MV-4-11 (cell line): ENCODE measurements at places on chromosomes 2 and 18.

DNA sequence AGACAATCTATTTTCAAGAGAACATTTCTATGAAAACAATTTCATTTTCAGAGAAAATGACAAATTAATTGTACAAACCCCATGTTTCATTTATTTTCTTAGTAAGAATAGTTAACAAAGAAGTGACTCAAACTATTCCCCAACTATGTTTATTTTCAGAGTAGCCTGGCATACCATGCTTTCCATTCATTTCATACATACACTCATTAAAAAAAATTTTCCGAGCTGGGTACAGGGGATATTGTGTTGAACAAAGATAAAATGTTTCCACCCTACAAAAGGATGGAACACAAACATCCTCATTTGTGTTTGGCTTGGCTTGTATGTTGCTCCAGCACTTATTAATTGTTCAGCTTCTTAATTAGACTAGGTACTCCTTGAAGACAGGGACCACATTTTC is 331.4 kb downstream of the EXOC6B start:
- DNase-seq = no peak

GRCh38 chr2:23762141-23762540 is 164.8 kb downstream of the ATAD2B start:
- DNase-seq = no peak

DNA sequence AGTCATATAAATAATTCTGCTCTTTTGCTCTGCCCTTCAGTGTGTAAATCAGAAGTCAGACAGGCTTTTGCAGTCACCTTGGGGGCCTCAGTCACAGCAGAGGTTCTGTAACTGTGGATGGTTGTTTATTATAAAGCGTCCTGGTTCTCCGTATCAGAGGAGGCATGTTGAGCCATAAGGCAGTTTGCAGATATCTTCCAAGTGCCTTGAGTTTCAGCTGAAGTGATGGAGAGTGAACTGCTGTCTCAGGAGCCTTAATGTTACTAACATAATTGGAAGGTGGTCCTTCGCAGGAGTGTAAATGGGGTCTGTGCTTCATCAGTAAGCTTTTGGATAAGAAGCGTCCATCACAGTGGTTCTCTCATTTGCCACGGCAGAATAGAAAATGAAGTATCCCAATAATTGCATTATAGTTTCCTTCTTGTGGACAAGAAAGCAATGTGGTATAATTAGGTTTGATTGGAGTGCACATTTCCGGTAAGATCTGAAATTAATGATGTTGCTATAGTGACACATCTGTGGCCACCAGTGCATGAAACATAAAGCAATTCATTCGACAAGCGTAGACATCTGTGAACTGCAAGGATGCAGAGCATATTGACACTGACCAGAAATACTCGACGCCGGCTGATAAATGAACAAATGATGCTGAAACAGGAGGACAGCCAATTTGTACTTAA is 112.5 kb upstream of the NFATC1 start:
- no peak for DNase-seq

DNA sequence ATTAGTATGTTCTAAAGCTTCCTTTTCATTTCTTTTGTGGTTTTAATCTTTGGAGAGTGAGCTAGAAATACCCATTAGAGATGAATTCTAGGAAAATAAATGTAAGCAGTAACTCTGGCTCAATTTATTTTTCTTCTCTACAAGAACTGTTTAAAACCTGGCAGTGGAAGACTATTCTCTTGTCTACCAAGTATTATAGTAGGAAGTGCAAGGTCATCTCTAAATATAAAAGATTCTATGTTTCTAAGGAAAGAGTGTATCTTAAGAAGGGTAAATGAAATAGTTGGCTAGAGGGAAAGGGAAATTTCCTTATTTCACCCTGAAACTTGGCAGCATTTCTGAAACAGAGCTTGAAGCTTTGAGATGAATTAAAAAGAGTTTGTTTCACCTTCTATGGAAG is 35.5 kb downstream of the PLCL1 start:
- DNase-seq = no peak

DNA sequence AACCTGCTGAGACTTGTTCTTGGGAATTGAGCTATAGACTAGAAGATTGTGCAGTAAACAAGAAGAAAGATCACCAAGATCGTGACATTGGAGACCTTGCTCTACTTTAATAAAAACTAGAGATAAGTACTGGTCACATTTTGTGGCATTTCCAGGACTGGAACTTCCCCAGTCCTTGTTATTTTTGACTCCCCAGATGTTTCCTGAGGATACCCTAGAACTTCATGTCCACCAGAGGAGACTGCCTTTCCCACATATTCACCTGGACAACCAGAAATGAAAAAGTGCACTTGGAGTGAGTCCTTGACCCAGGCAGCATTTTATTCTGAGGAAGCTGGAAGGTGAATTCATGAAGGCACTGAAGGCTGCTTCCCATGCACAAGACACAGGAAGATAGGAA is 5.7 kb downstream of the CD207 start:
- DNase-seq = no peak

DNA sequence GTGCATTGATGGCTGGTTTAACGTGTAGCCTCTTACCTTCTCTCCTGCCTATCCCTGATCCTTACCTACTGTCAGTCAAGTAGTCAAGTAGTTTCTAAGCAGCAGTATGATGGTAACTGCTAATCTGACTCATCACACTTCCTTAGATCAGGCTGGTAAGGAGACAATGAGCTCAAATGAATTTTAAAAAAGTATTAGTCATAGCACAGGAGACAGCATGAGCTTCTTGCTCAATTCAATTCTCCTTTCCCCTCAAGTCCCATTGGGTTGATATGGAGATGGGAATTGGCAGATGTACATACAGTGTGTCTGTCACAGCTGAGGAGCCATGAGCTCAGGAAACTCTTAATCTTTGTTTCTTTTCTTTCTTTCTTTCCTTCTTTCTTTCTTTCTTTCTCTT is 799.7 kb downstream of the LRP1B start:
- DNase-seq = peak; percentile 42

DNA sequence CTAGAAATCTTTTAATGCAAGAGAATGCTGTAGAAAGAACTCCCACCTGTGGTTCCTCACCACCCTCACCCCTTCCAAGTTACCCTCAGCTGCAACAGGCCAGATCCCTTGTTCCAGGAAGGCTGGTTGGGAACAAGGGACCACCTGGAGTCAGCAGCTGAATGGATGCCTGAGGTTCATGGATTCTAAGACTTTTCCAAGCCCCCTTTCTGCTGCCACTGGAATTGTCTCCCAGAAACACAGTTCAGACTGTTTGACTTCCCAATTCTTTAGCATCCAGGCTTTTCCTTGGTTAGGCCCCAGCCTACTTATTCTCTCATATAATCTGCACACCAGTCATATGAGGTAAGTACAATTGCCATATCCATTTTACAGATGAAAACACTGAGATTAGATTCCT is 8.0 kb upstream of the ADCY3 start:
- DNase-seq = no peak

DNA sequence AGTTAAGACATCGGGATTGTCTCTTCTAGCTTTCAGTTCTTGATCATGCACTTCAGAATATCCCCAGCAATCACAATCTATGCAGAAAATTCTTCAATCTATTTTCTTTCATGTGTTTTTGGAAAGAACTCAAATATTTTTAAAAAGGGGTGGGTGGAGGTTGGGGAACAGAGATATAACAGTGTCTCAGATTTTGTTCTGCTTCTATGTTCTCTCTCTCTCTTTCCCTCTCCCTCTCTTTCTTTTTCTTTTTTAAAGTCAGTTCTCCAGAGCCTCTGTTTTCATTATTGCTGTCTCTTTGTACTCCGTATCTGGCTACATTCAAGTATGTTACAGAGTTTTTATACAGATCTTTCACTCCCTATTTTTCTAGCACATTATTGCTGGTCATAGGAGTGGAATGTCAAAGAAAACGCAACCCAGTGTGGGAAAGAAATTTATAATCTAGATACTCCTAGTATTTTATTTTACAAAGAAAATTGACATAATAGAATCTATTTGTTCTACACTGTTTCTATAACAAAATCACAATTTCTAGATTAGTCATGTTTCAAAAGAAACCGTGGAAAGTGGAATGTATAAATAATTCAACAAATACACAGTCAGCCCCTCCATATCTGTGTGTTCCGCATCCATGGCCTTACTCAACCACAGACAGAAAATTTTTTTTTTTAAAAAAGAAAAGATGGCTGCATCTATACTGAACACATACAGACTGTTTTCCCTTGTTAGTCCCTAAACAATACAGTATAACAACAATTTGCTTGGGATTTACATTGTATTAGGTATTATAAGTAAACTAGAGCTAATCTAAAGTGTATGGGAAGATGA is 11.2 kb upstream of the NEMP2 start:
- DNase-seq = no peak

DNA sequence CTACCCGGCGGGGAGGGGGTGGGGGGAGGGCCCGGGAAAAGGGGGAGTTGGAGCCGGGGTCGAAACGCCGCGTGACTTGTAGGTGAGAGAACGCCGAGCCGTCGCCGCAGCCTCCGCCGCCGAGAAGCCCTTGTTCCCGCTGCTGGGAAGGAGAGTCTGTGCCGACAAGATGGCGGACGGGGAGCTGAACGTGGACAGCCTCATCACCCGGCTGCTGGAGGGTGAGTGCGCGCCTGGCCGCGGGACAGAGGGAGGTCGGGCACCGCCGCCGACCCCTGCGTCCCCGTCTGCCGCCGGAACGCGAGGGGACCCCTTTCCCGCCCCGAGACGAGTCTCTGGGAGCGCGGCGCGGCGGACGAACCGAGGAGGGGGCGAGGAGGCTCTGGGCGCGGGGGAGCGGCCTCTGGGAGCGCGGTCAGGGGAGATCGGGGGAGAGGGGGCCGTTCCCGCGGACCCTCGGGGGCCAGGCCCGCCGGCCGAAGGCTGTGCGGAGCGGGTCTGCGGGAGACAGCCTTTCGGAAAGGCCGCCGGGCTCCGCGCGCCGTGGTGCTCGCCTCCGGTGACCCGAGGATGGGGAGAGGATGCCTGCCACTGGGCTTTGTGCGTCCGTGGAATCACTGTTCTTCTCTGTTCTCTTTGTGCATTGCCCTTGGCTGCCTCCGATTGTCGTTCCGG is 463 bp downstream of the PPP1CB start:
- DNase-seq = no peak

GRCh38 chr2:118807668-118808428 is 39.6 kb downstream of the EN1 start:
- DNase-seq = no peak

- DNase-seq = no peak
Observed at GRCh38 chr2:12764849-12765605, 48.3 kb downstream of the TRIB2 start.

DNA sequence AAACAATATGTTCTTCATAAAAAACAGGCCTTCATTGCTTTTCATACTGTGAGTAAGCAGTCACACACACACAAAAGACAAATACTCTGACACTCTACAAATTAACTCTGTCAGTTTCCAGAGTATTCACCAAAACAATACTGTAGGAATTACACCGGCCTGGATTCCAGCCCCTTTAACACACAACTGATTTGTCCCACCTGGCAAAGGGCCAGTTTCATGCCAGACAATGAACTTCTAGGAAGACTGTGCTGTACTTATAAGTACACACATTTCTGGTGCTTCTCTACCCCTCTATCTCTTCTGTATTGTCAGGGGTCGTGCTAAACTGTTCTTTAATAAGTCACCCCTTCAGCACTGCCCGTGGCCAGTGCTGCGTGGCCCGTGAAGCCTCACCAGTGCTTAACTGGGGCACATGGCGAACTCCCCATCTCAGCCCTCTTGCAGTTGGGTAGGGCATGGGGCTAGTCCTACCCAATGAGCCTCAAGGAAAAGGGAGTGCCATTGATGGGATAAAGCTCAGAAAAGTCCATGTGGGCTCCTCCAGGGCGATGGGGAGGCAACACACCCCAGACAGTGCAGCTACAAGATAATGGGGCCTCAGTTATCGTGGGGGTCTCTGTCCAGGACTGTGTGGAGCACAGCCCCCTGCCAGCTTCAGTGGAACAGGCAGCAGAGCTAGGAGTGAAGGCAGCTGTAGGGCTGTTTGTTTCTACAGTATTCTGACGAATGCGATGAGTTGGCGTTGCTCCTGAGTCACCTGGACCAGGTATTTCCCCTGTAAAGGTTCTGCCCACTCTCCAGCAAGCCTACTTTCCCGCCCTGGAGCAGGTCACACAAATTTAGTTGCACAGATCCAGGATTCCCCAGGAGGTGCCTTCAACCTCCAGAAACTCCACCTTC is 99.0 kb downstream of the SP3 start:
- no peak for DNase-seq

- no peak for DNase-seq
Observed at GRCh38 chr2:28949617-28950305, 31.3 kb upstream of the TOGARAM2 start.

DNA sequence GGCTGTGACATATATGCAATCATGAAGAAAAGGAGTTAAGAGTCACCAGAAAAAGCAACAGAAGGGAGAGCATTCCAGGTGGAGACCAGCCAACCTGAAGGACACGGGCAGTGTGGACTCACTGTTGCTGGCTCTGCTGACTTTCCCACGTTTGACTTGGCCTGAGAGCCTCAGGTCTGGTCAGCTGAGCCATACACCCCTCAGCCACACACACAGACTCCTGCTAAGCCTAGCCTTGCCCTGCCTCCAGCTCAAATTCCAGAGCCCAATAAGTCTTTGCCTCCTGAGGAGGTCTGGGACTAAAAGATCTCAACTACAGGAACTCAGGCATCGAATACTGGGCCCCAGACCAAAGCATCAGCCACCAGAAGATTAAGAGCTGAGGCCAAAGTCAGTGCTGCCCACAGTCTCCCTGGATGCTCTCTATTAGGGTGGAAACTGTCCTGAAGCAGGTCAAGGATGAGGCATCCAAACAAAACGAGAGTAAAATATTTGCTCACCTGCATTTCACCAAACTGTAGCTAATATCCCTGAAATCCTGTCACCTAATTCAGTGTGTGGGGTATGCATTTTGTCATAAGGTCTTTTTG is 23.3 kb downstream of the CACNB4 start:
- no peak for DNase-seq

- no peak for DNase-seq
Observed at GRCh38 chr2:132253496-132254305, 91.9 kb upstream of the ANKRD30BL start.

DNA sequence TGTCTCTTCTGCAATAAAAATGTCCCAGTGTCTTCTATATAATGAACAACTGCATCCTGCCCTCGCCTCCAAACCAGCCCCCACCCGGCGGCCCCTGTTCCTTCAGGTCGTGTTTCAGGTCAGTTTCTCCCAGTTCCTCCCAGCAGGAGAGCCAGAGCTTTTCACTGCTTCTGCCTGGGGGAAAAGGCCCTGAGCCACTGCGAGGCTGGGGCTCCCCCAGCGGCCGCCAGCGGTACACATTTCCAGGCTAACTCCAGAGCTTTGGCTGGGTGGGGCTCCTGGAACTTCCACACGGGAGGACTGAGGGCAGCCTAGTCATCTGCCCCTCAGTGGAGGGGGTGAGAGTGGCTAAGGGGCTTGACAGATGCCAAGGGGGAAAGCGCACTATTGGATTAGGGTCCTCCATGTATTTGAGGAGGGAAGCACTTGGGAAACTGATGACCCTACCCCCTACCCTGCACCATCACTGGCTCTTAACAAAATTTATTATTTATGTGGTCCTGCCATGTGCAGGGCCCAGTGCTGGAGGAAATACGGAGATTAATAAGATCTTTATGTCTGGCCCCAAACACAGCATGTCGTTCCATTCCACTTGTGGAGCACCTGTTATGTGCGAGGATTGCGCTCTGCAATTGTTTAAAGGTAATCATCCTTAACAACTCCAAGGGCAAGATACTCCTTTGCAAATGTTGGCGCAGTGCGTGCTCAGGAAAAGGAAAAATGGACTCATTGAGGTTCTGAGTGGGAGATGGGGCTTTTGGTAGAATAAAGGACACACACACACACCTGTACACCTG is 17.3 kb upstream of the CYS1 start:
- peak; percentile 21 for DNase-seq

GRCh38 chr2:189409131-189409530 is 32.1 kb upstream of the WDR75 start:
- DNase-seq = no peak
